AG09309 (cell line): ENCODE measurements at places on chromosomes 11 and 22.

DNA sequence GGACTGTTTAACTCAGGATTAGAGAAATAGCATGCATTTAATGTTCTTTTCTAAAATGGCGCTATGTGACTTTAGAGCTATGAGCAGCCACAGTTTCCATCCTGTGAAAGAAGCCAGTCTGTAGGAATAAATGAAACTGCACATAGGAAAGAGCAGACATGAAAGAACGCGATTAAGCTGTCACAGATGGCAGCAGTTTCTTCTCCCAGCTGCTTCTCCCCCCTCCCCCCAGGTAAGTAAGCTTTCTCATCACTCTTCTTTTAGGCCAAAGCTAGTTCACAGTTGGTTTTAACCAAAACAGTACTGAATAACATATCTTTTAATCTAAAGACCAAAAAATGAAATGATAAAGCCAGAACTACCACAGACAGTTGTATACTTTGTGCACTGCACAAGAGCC is 266.4 kb downstream of the KCNA4 start:
- no peak for DNase-seq

GRCh38 chr11:14934641-14935351 is 37.4 kb downstream of the CALCA start:
- DNase-seq, result no peak

DNA sequence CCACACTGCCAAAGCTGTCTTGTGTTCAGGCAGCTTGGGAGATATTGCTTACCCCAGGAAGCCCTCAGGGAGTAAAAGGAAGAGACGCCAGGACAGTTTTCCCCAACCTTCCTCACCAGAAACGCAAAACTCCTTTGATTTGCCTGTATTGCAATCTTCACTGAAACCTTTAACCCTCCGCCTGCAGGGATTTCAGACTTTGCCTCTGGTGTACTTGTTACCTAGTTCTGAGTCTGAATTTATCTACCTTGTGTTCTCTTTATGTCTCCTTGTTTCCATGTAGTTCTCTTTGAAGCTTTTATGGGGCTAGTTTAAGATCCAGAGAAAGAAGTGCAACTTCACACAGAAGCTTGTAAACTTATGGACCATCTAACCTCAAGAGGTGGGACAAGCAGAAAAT is 154.2 kb downstream of the DSCAML1 start:
- no peak for DNase-seq

GRCh38 chr22:41638124-41638523 is 17.0 kb downstream of the XRCC6 start:
- no peak for DNase-seq
